ENCODE measurements at places on chromosomes 3 and 15.

GRCh38 chr3:53791317-53791716 lies 54.9 kb downstream of the CHDH start:
- DNase-seq: no peak

DNA sequence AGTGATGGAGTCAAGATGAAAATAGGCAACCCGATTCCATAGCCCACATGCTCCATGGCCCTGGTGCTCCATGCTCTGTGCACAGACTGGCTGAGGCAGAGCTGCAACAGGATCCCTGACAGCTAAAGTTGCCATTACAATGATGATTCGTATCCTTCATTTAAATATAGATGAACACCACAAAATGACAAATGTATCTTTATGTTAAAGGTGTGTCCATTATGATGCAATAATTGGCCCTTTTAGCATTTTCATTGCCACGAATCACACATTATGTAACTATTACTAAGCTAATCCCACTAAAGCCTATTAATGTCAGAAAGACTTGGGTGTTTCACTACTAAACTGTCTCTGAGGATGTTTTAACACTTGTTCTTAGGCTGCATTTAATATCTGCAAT lies 270.2 kb upstream of the THBS1 start:
- DNase-seq: no peak

DNA sequence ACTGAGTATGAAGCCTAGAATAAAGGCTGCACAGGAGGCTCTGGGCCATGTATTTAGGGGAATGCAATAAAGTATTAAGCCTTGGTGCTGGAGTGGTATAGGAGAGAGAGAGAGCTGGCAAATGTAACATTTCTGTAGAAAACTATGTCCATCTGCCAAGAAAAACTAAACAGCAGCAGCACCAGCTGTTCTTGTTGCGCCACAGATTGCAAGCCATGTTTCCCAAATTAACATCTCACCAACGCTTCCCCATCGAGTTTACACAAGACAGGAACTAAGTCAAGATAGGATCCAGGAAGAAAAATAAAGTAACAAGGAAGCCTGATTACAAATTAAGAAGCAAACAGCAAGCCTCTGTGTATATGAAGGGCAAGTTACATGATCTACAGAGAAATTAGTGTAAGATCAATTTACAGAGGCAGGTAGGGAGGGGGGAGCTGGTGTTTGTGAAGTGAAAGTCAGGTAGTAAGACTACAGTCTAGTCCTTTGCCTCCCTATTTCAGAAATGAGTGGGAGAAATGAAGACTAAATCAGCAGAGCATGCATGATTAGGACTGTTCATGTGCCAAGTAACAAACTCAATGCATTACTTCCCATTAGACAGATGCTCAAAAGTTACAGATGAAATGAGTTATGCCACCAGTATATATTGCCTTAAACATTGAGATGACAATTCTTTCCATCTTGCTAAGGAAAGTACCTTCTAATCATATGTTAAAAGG lies 900.5 kb downstream of the EPHA3 start:
- no peak for DNase-seq

GRCh38 chr3:155676252-155676981 lies 68.5 kb downstream of the PLCH1 start:
- no peak for DNase-seq

- DNase-seq: no peak
These were observed 61.2 kb downstream of the ADAMTSL3 start for GRCh38 chr15:83714939-83715628.

GRCh38 chr3:39755100-39755499 lies 54.3 kb upstream of the MYRIP start:
- DNase-seq: no peak

GRCh38 chr15:94258246-94258645 lies 26.9 kb downstream of the MCTP2 start:
- DNase-seq: no peak

DNA sequence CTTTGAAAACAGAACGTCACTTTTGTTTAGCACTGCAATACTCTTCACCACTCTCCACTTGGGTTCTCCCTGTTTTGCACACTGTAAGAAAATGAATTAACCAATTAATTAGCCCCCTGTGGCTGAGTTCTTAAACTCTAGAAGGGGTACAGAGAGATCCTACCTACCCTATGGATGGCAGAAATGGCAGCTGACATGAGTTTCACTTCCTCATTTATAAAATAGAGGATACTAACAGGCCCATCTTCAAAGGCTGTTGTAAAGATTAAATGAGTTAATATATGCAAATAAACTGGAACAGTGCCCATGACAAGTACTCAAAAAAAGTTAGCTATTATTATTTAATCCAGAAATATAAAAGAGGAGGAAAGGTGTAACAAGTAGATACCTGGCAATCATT lies 36.9 kb downstream of the SUCLG2 start:
- DNase-seq: no peak

- DNase-seq: no peak
These were observed 635 bp downstream of the TUBGCP5 start for GRCh38 chr15:23038726-23039142.

DNA sequence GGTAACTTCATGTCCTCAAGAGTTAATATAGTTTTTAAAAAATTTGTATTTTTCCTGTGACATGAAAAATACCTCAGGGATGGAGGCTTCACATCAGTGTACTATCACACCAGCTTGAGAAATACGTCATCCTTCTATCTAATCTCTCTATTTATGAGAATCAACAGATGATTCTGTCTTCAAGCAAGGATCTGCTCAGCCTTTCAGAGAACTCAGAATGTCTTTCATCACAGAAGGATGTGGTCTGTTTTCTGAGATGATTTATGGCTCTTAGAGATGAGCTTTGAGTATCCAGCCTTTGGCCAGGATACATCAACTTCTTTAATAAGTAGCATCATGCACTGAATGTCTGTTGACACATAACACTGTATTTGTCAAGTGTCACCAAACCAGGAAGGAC lies 193.9 kb downstream of the DTWD1 start:
- no peak for DNase-seq

All from CD4-positive, alpha-beta T cell (primary cell).